ENCODE measurements at places on chromosomes 2 and 18. TPM values are rescaled to one million over a fixed set of nuclear protein-coding genes. Genes with fewer than 3 reads are reported as not detected.

Gene EML6
- 0.75 TPM for total RNA-seq

Gene NUP35
- total RNA-seq = 5.9 TPM

Gene TRIM43
- total RNA-seq = not detected

Gene LRATD1
- total RNA-seq = 0.47 TPM

Gene RALB
- 75.2 TPM for total RNA-seq

Gene DSC2
- 0.23 TPM for total RNA-seq

Gene MYL1
- total RNA-seq = not detected

Gene AMER3
- not detected for total RNA-seq

Gene MYOM1
- 0.98 TPM for total RNA-seq

Gene GPR45
- not detected for total RNA-seq

Gene PAX8
- not detected for total RNA-seq

Gene SLC40A1
- total RNA-seq = 359 TPM

Gene RAB6D
- not detected for total RNA-seq

Gene THSD7B
- not detected for total RNA-seq

Gene TBC1D8
- 49.1 TPM for total RNA-seq

Gene SCN9A
- total RNA-seq = 2.6 TPM

Gene CYP26B1
- total RNA-seq = 2.9 TPM
